ENCODE measurements at places on chromosomes 4 and X.

GRCh38 chrX:137565921-137566745 lies at the start of gene ZIC3:
Gene ZIC3, plus strand, starts transcription at chrX:137566127. Its CDS starts 565 bp downstream, at chrX:137566692.
- no peak for DNase-seq

- DNase-seq, result no peak
Observed at GRCh38 chr4:17165286-17165685, 266.8 kb upstream of the LDB2 start.

DNA sequence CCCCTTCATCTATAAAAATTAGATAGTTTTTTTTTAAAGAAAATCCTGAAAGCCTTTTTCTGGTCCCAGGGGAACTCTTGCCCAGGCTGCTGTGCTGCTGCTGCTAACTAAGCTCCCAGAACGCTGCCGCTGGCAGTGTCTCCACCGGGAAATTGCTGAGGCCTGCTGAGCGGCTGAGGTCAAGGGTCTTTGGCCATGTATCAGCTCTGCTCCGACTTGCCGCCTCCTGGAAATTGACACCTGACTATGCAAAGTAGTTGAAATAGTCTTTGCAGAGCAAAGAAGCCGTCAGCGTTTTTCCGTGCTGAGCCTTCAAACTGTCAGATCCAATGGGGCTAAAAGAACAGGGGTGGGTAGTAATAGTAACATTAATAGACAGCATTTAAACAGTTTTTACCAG lies 839 bp downstream of the QDPR start:
- DNase-seq, result peak; percentile 59

- DNase-seq, result no peak
Observed at GRCh38 chr4:31362756-31363155, 642.6 kb downstream of the PCDH7 start.

DNA sequence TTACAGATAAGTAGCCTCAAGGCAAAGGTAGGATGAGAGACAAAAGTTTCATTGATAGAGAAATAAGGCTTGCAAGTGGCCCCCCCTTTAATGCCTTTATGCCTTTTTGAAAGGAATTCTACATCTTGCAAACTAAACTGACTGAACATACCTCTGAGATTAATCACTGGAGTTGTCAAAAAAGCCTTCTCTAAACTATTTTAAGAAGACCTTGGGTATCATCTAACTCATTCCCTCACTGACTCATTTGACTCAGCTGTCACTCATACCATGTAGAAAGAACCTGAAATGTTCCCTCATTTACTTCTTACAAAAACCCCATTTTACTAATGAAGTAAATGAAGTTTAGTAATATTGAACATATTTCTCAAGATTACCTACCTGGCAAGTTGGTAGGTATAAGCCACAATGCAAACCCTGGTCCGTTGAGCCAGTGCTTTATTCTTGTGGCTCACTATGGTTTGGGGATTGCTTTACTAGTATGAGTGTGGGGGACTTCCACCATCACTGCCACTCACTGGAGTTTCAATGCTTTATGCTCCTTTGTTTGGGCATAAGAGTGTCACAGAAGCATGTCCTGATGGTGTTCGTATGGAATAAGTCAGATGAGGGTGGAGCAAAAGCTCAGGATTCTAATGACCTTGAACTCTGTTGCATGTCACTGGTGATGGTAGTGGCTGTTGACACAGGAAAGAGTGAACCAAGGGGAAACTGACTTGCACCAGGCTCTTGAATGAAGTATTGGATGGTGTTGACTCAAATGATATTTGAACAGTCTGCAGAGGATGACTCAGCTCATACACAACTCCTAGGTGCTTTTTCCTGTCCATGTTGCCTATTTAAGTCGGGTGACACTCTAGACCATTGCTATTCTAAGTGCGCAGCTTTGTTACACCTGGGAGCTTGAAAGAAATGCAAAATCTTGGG lies 305.5 kb upstream of the EMCN start:
- peak; percentile 65 for DNase-seq

- no peak for DNase-seq
Observed at GRCh38 chr4:151717314-151717713, 43.5 kb downstream of the GATB start.

DNA sequence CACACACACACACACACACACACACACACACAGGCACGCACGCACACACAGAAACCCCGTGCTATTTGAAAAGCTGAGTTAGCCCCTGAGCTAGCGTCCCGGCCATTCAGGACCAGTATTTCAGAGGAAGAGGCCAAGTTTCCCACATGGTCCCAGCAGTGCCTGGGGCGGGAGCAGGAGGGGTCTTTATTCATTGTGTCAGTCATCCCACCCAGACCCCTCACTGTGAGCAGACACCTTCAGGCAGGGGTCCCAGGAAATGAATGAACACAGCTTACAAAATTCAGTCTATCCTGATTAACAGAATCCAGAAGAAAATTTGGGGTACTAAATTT lies 58.1 kb downstream of the ZFYVE28 start:
- DNase-seq, result no peak
